ENCODE measurements at places on chromosomes 5 and 9. TPM values are rescaled to one million over a fixed set of nuclear protein-coding genes. Genes with fewer than 3 reads are reported as not detected.

Gene INSL6
- total RNA-seq, result not detected

Gene ADGRD2
- total RNA-seq, result not detected

Gene FBP1
- 17.7 TPM for total RNA-seq

Gene TLX3
- total RNA-seq, result not detected

Gene SPACA9
- 6.0 TPM for total RNA-seq

Gene DNAJC25
- total RNA-seq, result 8.2 TPM

Gene DDX4
- not detected for total RNA-seq

Gene TMEM215
- total RNA-seq, result 0.88 TPM

Gene LRRC70
- 12.3 TPM for total RNA-seq

Gene CSF1R
- total RNA-seq, result 39.5 TPM

Gene QRFP
- total RNA-seq, result not detected

Gene SHROOM1
- total RNA-seq, result 26.8 TPM
